ENCODE measurements at places on chromosomes 12 and 14. TPM values are rescaled to one million over a fixed set of nuclear protein-coding genes. Genes with fewer than 3 reads are reported as not detected.

- H3K27ac ChIP-seq, result no peak overlapping the region
- no peak for DNase-seq
- peaks cover 18% of the 10 kb centered on the region for H3K4me1 ChIP-seq
- H3K27me3 ChIP-seq, result no peaks in the 10 kb centered on the region
Observed at GRCh38 chr12:105927564-105927963, 211.2 kb downstream of the NUAK1 start.

GRCh38 chr12:107320929-107321631 is 227.7 kb upstream of the CRY1 start:
- no peak overlapping the region for H3K27ac ChIP-seq
- DNase-seq, result peak; percentile 61
- H3K4me1 ChIP-seq, result peaks cover 36% of the 10 kb centered on the region
- H3K4me3 ChIP-seq, result peak overlapping the region; percentile 88
- H3K27me3 ChIP-seq, result peaks cover 63% of the 10 kb centered on the region

KRT74 gene
- not detected for total RNA-seq

GRCh38 chr12:4506430-4506829 is 32.3 kb upstream of the RAD51AP1 start:
- no peaks in the 10 kb centered on the region for H3K27me3 ChIP-seq
- peaks cover 7% of the 10 kb centered on the region for H3K4me1 ChIP-seq
- H3K4me3 ChIP-seq, result no peak overlapping the region
- no peak overlapping the region for H3K27ac ChIP-seq
- peaks cover 14% of the 10 kb centered on the region for H3K36me3 ChIP-seq

DNA sequence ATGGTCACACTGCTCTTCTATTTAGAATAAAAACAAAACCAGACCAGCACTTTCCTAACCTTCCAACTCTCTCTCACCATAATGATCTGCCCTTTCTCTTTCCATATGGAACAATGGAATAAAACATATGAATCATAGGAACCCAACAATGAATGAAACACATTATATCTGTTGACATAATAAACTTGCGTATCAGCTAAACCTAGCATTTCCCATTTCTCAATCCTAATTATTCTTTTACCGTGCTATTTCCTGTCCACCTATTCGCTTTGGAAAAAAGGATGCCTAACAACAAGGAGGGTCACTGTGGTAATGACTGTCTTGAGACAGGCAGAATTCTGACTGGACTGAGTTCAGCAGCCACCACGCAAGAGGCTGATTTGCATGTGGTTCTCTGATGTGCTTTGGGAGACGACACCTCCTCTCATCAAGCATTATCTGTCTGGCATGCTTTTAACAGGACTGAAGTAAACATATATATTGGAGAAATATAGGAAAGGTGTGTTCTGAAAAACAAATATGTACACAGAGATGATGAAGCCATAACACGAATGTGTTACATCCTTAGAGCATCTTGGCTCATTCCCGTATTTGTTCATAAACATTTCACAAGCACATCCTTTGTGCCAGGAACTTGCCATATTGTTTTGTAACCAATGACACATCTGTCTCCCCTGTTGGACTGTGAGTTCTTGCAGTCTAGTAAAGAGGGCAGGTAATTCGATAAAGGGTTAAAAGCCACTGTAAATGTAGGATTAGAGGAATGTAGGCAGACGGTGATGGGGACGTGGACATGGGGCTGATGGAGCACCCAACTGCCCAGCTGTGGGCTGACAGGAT is 87.7 kb downstream of the PTPRB start:
- H3K36me3 ChIP-seq, result no peaks in the 10 kb centered on the region
- DNase-seq, result no peak
- no peak overlapping the region for H3K27ac ChIP-seq
- H3K27me3 ChIP-seq, result no peaks in the 10 kb centered on the region
- no peak overlapping the region for H3K4me3 ChIP-seq

MIP gene
- not detected for total RNA-seq

GRCh38 chr14:80425686-80426085 is 214.4 kb upstream of the DIO2 start:
- no peaks in the 10 kb centered on the region for H3K4me1 ChIP-seq
- H3K27ac ChIP-seq, result no peak overlapping the region
- no peaks in the 10 kb centered on the region for H3K27me3 ChIP-seq

- no peak overlapping the region for H3K27ac ChIP-seq
- no peak for DNase-seq
- H3K36me3 ChIP-seq, result peaks cover 20% of the 10 kb centered on the region
- no peak overlapping the region for H3K4me3 ChIP-seq
- H3K4me1 ChIP-seq, result peaks cover 32% of the 10 kb centered on the region
Observed at GRCh38 chr14:61430066-61430757, 108.8 kb downstream of the PRKCH start.

DNA sequence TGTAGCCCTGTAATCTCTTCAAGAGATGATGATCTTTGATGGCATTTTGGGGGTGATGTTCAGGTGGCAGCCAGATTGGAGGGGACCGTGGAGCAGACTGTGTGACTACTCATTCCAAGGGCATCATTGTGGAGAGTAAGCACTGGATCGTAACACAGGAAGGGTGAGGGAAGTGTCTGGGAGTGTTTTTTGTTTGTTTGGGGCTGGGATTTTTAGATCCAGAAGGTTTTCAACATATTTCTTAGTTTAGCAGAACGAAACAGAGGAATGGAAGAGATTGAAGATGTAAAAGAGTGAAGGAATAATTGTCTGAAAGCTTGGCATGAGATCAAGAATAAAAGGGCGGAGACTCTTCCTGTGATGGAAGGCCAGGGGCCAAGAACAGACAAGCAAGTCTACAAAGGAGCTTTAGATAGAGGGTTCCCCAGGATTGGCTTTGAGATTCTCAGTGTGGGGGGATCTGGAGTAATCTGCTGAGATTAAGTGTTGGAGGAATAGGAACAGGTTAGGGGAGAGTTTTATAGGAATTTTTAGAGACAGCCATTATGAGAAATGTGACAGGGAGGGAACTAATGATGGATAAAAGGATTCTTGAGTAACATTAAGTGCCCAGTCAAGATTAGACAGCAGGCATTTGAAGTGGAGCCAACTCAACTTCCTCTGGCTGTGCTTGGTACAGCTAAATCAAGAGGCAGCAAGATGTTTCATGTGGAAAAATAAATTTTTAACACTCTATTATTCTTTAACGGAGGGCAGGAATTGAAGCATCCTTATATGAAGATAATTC is 79.7 kb upstream of the REP15 start:
- no peak overlapping the region for H3K27ac ChIP-seq
- no peak for DNase-seq
- H3K4me3 ChIP-seq, result no peak overlapping the region
- H3K27me3 ChIP-seq, result no peaks in the 10 kb centered on the region

- no peak overlapping the region for H3K4me3 ChIP-seq
- no peak for DNase-seq
- no peak overlapping the region for H3K27ac ChIP-seq
- no peaks in the 10 kb centered on the region for H3K36me3 ChIP-seq
- no peaks in the 10 kb centered on the region for H3K4me1 ChIP-seq
Observed at GRCh38 chr12:118238888-118239287, 103.0 kb downstream of the PEBP1 start.

DNA sequence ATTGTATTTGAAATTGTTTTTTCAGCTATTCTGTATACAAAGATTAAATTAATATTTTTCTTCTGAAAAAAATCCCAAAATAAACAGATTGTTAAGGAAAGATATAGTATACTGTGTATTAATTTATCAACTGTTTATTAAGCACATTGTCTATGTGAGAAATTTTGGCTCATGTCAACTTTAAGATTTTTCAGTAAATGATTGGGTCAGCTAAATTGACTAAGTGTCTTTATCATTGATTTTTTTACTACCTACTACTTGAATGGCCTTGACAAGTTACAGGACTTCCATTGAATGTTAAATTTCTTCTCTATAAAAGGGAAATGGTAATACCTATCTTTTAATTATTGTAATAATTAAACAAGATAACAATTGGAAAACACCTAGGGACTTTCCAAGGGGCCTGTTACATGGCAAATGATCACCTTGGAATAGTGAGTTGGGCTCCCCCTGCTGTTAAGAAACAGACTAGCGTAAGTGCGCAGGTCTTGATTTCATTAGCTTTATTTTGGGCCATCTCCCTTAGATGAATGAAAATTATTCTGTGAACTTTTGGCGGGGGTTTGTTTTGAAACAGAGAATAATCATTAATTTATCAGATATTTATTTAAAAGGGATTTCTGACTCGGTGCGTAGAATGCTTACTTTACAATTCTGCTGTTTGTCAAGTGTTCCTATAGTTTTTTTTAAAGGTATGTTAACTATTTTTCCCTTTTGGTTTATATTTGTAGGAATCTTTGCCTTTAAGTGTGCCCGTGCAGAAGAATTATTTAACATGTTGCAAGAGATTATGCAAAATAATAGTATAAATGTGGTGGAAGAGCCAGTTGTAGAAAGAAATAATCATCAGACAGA is 14.5 kb upstream of the CCT2 start:
- H3K4me1 ChIP-seq, result peaks cover 3% of the 10 kb centered on the region
- peak; percentile 60 for DNase-seq
- H3K36me3 ChIP-seq, result peaks cover 28% of the 10 kb centered on the region
- H3K4me3 ChIP-seq, result no peak overlapping the region

TAS2R46 gene
- total RNA-seq, result 0.85 TPM

- H3K36me3 ChIP-seq, result no peaks in the 10 kb centered on the region
- no peak overlapping the region for H3K4me3 ChIP-seq
- peaks cover 21% of the 10 kb centered on the region for H3K4me1 ChIP-seq
- DNase-seq, result no peak
- H3K27ac ChIP-seq, result no peak overlapping the region
Observed at GRCh38 chr14:71395636-71396035, 488.4 kb downstream of the PCNX1 start.

- DNase-seq, result no peak
- peaks cover 43% of the 10 kb centered on the region for H3K36me3 ChIP-seq
- no peak overlapping the region for H3K27ac ChIP-seq
- H3K4me1 ChIP-seq, result peaks cover 60% of the 10 kb centered on the region
- H3K4me3 ChIP-seq, result no peak overlapping the region
Observed at GRCh38 chr14:89507521-89507920, 90.5 kb upstream of the FOXN3 start.

KLRC2 gene
- total RNA-seq, result not detected

GRCh38 chr12:124422570-124423523 is 128.0 kb downstream of the RFLNA start:
- no peak for DNase-seq
- peaks cover 39% of the 10 kb centered on the region for H3K36me3 ChIP-seq
- H3K27me3 ChIP-seq, result no peaks in the 10 kb centered on the region

CLEC6A gene
- total RNA-seq, result 0.11 TPM

DNA sequence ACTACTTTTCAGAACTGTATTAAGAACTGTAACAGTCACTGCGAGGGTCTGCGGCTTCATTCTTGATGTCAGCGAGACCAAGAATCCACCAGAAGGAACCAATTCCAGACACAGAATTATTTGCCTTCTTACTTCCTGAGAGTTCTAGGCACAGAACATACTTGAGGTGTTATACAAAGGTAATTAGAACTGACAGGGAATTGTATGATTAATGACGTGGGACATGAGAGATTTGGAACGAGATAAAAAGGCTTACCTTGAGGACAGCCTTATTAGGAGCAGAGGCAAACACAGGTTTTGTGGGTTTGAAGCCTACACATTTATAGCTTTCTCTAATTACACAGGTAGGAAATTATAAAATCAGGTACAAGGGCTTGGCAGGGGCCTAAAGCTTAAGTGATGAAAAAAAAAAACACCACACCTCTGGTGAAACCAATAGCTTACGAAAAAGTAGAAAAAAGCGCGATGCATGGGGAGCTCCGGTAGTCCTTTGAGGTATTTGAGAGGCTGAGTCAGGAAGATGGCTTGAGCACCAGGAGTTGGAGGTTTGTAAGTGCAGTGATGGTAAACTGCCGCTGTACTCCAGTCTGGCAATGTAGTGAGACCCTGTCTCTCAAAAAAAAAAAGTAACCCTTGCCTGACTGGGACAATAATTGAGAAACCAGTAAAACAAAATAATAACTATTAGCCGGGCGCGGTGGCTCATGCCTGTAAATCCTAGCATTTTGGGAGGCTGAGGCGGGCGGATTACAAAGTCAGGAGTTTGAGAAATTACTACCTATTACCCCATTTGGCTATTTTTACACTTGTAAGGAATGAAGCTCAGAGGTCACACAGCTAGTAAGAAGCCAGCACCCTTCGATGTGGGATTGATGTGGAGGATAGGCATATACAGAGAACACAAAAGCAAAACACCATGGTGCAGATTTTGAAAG is 795 bp upstream of the ACOT2 start:
- H3K4me1 ChIP-seq, result peaks cover 30% of the 10 kb centered on the region
- peaks cover 26% of the 10 kb centered on the region for H3K36me3 ChIP-seq
- H3K4me3 ChIP-seq, result peak overlapping the region; percentile 78
- H3K27ac ChIP-seq, result peak overlapping the region; percentile 38

SCNN1A gene
- 108 TPM for total RNA-seq

DNA sequence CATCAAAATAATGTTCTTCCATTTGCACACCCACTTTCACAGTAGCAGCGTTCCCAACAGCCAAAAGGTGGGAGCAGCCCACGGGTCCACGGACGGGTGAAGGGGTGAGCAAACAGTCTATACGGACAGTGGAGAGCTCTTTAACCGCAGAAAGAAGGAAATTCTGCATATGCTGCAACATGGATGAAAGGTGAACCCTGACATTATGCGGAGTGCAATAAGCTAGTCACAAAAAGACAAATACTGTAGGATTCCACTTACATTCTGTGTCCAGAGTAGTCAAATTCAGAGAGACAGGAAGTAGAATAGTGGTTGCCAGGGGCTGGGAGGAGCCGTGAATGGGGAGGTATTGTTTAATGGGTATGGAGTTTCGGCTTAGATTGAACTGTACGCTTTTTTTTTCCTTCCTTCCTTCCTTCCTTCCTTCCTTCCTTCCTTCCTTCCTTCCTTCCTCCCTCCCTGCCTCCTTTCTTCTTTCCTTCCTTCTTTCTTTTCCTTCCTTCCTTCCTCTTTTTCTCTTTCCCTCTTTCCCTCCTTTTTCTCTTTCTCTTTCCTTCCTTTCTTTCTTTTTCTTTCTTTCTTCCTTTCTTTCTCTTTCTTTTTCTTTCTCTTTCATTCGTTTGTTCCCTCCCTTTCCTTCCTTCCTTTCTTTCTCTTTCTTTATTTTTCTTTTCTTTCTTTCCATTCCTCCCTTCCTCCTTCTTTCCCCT is 15.8 kb upstream of the ANKRD9 start:
- H3K36me3 ChIP-seq, result no peaks in the 10 kb centered on the region
- H3K4me3 ChIP-seq, result peak overlapping the region; percentile 80
- peaks cover 20% of the 10 kb centered on the region for H3K4me1 ChIP-seq
- peak overlapping the region; percentile 87 for H3K27ac ChIP-seq
